Astrocyte of the spinal cord (primary cell): ENCODE measurements at places on chromosomes 4 and X.

GRCh38 chr4:155828628-155829027, 37.4 kb downstream of the ASIC5 start:
- peak; percentile 81 for DNase-seq

DNA sequence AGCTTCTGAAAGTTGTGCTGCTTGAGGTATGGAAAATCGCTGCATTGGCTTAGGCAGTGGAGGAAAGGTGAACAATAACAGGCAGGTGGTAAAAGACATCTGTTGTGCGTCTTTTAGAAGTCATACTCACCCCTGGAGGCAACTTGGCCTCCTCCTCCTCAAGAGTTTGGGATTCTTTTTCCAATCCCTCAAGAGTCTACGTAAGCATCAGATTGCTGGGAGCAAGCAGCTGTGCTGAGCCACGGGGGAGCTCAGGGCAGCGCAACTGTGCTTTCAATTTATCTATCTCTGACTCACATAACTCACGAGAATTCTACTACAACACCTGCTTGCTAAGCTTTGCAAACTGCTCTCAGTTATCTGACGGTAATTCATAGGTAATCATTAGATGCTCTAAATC, 6.4 kb upstream of the RBMX2 start:
- DNase-seq: no peak

DNA sequence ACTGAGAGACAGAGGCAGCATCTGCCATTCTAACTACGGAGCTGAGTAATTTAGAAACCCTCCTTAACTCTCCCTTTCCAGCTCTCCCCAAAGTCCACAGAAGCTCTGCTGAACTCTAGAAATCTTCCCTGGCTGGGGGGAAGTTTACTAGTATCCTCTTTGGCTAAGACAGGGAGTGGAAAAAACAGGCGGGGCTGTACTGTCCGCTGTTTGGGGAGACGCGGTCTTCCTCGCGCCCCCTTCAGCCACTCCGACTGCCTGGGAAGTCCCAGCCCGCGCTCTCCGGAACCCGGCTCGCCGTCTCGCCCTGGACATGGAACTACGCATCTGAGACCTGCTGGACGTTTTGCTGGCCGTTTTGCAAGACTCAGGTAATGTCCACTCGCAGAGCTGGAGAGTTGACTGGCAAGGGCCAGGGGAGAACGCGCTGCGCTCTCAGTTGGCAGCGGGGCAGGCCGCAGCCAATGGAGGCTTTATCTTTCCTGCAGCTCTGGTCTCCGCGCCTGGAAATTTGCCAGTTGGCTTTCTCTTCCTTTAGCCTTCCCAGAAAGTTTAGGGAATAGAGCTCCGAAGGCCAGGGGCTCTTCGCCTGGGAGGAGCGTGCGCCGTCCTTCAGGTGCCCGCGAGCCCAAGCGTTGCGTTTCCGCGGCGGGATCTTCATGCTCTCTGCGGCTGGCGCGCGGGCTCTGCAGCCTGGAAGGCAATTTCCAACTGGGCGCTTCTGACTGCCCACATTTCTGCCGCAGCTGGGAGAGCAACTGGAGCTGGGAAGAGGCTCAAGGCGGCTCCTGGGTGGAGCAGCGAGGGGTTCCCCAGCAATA, 892 bp downstream of the IL1RAPL2 start:
- no peak for DNase-seq

GRCh38 chr4:157957905-157958304, 214.9 kb downstream of the GASK1B start:
- DNase-seq: no peak

DNA sequence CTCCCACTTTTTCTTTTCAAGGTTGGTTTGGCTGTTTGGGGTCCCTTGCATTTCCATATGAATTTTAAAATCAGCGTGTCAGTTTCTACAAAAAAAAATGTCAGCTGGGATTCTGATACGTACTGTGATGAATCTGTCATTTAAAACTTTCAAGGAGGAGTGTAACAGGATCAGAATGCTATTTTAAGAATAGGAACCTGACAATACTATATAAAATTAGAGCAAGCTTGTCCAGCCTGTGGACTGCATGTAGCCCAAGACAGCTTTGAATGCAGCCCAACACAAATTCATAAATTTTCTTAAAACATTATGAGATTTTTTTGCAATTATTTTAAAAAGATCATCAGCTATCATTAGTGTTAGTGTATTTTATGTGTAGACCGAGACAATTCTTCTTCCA, 56.5 kb downstream of the TMEM164 start:
- no peak for DNase-seq

- no peak for DNase-seq
Measured at GRCh38 chr4:159352609-159353008, 249.7 kb downstream of the RAPGEF2 start.

- DNase-seq: peak; percentile 32
Measured at GRCh38 chrX:17788439-17788838, 51.1 kb downstream of the SCML1 start.

DNA sequence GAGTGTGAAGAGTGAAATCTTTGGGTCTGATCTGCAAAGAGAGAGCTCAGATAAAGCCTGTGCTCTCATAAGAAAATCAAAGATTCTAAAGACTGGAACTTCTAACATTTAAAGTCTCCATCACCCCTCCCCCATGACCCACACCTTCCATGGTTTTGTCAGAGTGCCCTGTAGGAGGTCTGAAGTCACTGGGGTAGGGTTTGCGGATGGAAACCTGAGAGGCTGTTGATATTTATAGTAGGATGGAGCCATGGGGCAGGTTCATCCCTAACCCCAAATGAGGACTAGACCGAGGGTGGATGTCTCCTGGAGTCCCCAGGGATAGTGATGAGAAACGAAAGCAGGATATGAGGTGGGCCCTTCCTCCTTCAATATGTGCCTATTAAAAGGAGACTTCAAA, 28.4 kb upstream of the NLGN4X start:
- DNase-seq: no peak

DNA sequence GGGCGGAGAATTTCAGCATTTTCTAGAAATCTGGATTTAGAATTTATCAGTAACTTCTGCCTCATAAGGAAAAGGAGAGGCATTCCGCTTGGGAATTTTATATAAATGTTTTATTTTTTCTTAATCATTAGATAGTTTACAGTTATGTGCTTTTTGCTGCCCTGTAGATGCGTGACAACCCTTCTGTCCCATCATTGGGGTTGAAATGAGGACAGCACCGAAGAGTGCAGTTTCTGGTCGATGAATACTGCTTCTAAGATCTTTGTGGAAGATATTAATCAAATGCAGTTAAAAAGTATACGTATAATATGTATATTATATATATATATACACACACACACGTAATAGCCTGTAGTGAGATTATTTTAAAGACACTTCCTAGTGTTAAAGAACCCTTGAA, 1.5 kb downstream of the RBPJ start:
- no peak for DNase-seq

- DNase-seq: peak; percentile 15
Measured at GRCh38 chr4:6658209-6658595, 17.7 kb downstream of the MRFAP1 start.

GRCh38 chr4:176641237-176641636, 151.5 kb downstream of the VEGFC start:
- DNase-seq: no peak

DNA sequence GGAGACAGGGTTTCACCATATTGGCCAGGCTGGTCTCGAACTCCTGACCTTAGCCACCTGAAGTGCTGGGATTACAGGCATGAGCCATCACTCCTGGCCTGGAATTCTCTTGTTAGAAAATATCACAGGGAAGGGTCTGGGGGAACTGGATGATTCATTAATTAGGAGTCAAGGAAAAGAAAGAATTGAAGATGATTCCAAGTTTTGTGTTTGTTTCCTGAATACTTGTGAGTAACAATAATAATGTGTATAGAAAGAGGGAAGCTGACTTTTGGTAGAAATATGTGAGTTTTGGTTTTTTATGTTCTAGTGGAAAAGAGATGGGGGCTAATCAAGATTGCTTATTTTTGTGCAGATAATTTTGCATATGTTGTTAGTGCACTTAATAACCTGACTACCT, 77.3 kb upstream of the CLNK start:
- DNase-seq: peak; percentile 67
